Hematopoietic multipotent progenitor cell treated with erythropoietin and hydrocortisone succinate and interleukin-3 and kit ligand, for 15 days (in vitro differentiated cells): ENCODE measurements at places on chromosomes 6 and 20.

DNA sequence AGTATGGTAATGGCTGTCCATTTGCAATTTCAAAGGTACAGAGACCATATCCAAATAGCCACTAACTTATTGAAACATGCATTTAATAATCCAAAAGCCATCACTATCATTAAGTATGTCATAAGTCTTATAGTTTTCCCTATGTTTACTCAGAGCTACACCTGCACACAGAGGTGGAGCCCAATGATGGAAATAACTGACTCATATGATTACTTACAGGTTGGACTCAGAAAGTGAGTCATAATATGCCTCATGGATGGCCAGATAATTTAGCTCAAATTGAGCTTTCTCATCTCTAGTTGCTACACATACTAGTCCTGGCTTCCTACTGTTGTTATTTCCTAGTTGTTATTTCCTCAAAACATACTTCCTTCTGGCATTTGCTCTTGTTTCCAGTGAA lies 104.4 kb upstream of the KHDRBS2 start:
- DNase-seq, result no peak

DNA sequence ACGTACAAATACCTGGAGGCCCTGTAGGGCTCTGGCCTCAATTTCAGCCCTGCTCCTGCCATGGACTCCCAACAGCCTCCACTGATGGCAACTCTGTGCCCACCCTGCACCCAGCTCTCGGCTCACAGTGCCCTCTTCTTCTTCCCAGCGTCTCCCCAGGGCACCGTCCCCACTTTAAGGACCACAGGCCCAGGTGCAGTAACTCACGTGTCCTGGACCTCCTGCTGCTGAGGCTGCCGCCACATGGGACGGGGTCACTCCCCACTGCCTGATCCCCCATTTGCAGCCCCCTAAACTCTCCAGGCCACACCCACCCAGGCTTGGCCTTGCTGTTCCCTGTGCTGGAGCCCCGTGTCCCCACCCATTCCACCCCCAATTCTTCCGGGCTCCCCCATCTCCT lies 223.4 kb downstream of the PREX1 start:
- DNase-seq, result no peak

- no peak for DNase-seq
Measured at GRCh38 chr20:54176610-54177009, 2.8 kb upstream of the CYP24A1 start.

- no peak for DNase-seq
Measured at GRCh38 chr6:120871416-120872261, 462.6 kb downstream of the TBC1D32 start.

DNA sequence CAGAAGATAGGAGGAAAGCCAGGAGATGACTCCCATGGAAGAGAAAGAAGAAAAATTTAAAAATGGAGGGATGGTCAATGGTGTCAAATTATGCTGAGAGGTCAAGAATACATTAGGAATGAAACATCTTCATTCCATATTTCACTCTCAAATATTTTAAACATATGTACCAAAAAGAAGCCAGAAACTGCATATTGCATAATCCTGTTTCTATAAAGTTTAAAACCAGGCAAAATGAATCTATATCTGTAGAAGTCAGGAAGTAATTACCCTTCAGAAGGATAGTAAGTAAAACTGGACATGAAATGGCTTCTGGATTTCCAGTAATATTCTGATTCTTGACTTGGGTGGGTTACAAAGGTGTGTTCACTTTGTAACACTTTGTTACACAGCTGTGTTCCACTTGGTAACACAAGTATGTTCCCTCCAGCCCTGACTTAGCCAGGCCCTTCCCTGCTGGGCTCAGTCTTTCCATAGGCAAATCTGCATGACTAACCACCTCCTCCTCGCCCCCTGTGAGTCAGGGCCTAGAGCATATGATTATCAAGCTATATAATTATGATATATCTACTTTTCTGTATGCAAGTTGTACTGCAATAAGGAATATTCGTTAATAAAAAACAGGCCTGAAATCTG lies 20.2 kb upstream of the C6orf141 start:
- no peak for DNase-seq

DNA sequence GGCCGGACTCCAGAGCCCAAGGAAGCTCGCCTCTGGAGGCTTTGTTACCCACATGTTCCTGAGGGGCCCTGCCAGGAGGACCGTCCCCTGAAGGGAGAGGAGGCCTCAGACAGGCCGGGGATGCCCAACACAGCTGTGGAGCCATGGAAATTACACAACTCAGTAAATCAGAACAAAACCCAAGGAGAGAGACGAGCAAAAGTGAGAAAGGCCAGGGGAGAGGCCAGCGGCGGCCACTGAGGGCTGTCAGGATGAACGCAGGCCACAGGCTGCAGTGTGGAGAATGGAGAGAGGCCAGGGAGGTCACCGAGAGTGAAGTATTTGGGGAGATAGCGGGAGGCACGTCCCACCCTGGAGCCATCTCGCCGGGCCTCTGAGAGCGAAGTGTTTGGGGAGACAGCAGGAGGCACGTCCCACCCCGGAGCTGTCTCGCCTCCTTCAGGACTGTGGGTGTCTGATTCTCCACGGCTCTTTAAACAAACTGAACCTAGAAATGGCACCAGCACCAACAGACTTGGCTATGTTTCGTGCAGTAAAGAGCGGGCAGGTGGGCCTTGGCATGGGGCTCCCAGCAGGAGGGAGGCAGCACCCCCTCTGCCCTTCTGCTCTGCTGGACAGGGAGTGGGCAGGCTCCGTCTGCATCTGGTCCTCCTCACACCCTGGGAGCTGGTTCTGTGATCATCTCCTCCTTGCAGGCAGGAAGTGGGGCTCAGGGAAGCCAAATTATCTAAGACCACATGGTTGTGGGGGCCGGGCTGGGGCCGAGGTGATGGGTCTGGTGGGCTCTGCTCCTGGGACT lies 91.0 kb downstream of the YTHDF1 start:
- no peak for DNase-seq

DNA sequence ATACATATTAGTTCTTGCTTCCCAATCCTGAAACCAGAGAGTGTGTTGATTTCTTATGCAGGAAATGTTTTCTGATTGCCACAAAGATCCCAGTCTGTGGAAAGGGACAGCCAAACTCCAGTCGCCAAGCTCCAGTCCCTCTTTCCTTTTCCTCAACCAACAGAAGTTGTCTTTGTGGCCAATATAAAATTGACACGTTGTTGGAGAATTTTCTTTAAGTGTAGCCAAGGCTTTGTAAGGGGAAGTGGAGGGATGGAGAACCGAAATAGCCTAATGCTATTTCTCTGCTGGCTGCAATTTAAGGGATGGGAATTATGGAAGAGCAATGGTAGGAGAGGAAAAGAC lies 5.4 kb downstream of the ADGRB3 start:
- no peak for DNase-seq

DNA sequence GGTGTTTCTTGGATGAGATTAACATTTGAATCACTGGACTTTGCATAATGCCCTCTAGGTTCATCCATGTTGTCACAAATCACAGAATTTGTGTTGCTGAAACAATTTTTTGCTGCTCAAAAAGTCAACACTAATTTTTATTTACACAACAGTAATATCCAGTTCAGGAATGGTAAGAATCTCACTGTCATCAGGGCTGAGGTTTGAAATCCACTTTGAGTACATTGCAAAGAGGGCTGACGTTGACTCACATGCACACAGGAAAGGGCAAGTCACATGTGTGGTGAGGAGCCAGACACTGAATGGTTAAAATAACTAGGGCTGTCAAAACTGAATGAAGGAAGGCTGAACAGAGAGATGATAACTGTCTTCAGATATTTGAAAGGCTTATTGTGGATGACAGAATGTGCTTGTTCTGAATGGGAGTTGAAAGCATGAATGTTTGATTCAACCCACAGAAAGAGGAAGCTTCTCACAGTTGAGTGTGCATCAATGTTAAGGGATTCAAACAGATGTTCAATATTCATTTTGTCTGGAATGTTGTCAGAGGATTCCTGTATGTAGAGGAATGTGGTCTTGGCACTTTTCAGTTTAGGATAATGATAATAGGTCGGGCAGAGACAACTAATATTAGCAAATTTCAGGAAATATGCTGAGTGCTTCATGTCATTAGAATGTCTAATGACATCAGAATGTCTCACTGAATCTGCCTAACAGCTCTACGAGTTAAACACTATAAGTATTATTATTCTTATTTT lies 3.6 kb upstream of the ADGRG6 start:
- no peak for DNase-seq

DNA sequence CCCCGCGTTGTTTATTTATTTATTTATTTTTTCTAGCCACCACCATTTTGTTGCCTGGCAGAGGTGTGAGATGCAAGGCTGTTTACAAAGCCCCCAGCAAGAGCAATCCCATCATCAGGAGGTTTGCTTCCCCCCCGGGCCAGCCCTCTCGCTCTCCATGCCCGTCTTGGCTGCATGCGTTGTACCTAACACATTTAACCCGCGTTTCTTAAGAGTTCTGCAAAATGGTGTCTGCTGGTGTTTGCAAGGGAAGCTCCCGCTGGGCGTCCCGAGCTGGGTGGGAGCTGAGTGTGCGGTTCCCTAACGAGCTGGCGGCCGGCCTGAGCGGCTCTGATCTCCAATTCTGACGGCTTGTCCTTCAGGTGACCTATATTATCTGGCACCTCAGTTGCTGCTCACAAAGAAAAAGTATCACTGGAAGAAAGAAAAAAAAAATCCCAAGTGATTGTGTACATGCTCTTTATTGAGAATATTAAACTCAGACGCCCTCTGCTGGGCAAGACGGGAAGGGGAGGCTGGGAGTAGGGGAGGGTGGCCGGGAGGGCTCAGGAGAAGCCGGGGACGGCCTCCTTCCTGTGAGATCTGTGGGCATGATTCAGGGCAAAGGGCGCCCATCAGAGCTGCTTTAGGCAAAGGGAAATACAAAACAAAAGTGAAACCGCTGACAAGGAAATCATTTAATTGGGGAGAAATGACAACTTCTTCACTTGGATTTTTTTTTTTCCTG lies 154.8 kb downstream of the BCAS1 start:
- peak; percentile 90 for DNase-seq

DNA sequence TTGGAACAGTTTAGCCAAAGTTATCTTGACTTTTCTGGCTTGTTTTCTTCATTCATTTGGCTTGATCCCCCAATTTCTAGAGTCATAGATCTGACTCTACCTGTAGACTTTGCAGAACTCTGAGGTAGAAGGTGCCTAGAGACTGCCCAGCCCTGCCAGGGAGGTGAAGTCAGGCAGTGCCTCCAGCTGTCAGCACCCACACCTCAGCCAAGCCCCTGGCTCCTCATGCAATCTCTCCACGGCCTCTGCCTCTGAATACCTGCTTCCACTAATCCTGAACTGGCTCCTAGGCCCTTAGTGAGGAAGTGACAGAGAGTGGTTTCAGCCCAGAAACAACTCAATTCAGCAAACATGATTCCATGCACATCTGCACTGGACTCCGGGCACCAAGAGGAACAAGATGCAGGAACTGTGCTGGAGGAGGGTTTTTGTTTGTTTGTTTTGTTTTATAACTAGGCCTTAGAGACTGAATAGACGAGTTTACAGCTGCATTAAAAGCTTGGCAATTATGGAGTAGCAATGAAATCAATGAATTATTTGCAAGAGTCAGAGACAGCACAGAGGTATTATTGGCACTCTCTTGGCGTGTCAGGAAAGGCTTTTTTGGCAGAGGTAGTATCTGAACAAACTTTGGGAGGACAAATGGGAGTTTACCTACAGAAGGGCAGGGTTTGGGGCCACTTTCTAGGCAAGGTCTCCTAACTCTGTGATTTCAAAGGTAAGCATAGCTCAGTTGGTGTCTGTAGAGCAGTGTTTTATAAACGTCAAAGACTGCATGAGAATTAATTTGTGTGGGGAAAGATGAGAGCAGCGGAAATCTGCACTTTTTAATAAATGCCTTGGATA lies 25.2 kb downstream of the TGM3 start:
- no peak for DNase-seq

DNA sequence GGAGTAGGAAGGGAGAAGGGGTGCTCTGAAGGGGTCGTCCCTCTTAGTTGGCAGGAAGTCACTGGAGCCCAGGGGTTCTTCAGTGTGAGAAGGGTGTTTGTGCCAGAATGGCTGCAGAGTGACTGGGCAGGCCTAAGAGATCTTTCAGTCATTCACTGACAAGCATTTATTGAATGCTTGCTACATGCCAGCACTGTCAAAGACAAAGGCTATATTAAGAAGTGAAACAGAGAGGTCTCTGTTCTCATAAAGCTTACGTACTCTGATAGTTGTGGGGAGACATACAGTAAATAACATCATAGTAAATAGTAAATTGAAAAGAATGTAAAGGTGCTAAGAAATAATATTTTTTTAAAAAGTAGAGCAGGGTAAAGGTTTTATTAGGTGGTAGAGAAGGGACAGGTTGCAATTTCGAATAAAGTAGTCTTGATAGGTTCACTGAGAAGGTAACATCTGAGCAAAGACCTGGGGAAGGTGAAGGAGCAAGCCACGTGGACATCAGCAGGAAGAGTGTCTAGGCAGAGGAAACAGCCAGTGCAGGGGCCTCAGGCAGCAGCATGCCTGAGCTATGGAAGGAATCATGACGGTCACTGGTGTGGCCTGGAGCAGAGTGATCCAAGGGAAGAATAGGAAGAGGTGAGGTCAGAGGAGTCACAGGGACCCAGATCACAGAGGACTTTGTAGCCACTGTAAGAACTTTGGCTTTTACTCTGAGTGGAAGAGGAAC lies 36.3 kb upstream of the RNF8 start:
- no peak for DNase-seq

- DNase-seq, result no peak
Measured at GRCh38 chr6:14717307-14717706, 528.6 kb upstream of the JARID2 start.

DNA sequence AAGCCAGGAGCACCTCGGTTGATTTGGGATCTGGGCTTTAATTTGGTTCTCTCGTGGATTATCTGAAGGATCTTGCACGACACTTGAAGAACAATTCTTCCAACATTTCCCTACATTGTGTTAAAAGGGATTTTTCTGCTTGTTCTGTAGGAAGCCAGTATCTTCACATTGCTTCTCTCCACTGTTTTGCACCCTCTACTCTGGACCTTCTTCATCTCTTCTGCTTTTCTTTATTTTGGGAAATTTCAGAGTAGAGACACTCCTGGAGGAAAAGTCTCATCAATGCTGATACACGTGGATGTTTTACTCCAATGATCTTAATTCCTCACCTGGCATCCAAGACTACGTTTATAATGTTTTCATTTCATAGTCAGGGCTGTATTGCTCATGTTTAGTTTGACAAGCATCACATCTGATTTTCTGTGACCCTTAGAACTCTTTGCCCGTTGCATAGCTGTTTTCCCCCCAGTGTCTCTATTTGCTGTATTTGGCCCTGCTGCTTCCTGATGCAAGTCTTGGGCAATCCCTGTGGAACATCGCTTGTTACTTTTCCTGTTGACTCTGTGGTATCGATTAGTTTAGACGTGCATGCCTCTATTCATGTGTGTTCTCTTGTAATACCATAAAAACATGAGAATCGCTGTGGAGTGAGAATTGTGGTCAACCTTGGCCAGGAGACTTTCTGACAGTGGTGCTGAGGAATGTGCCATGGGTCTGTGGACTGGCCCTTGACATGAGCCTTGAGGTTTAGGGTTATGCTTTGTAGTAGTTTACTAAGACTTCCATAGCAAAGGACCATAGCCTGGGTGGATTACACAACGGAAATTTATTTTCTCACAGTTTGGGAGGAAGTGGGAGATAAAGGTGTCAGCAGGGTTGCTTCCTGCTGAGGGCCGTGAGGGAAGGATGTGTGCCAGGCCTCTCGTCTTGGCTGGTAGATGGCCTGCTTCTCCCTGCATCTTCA lies 12.5 kb downstream of the PLCB1 start:
- no peak for DNase-seq
